Hippocampal formation (tissue), 2 donors: ENCODE measurements at places on chromosomes 6 and 20.

DNA sequence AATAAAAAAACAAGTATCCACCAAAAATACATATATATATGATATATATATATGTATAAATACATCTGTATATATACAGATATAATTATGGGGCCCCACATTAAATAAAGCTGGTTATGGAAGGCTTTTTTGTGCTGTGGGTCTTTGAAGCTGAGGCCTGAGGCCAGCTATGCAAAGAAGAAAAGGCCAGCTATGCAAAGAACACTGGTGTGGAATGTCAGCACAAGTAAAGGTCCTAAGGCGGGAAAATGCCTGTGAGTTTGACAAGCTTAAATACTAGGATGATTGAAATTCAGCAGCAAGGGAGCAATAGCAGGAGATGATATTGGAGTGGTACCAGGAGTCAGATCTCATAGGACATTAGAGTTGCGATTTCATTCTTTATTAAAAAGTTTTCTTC, 25.2 kb downstream of the ADGRF1 start:
- no peak for DNase-seq

- no peak for DNase-seq
Observed at GRCh38 chr6:168737014-168737413, 296.0 kb downstream of the SMOC2 start.

DNA sequence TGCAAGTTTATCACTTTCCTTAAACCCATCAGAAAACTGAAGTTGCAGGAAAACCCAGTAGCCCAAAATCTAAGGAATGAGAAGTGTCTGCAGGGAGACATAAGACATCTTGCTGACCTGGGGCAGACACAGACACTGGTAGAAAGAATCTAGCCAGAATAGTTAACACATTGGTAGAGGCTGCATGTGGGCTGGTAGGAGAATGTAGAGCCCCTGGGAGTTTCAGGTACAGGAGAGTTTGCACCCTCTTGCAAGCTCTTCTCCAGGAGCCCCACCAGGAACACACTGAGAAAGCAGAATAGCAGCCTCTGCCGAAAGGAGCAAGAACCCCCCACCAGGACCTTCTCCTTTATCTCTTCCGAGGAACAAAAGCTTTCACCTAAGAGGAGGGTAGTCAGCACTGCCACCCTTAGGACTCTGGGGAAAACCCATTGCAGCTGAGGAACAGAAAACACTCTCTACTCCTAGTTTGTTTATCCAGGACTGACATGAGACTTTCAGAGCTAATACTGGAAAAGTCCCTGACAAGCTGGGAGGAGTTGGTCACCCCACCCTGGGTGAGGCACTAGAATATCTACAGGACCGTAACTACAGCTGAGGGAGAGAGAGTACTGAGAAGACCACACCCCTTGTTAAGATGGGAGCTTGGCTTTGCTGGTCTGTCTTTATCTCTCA, 10.5 kb upstream of the OGFRL1 start:
- DNase-seq = no peak

DNA sequence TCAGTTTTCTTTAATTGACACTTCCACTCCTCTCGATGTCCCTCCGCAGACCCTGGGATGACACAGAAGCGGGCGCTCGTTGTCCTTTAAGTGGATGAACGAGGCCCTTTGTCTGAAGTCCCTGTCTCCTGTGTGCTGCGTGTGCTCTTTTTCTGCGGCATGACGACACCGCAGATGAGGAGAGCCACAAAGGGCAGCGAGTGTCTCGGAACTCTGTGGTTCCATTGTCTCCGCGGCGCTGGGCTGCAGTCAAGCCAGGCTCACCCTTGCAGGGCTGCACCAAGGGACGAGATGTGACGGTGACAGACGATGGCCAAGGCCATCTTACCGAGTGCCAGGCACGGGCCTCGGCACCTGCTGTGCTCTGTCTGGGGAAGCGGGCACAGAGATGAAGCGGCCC, 10.6 kb downstream of the PRR18 start:
- DNase-seq = peak; percentile 89

GRCh38 chr6:24296944-24297343, 60.9 kb downstream of the DCDC2 start:
- no peak for DNase-seq

DNA sequence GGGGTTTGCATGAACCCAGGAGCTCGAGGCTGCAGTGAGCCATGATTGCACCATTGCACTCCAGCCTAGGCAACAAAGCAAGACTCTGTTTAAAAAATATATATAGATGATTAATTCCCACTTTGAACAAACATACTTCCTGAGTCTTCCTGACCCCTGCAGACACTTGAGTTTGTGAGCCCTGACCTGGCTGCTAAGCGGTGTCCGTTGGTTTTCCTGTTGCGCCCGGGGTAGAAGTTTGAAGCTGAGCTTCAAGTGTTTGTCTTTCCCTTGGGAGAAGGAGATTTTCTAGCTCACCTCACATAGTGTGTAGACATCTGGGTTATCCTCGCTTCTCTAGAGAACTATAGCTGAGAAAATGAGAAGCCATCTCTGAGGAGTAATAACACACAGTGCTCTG, 11.7 kb upstream of the BCAS1 start:
- DNase-seq = no peak

- no peak for DNase-seq
Observed at GRCh38 chr6:25410102-25410501, 130.9 kb downstream of the CARMIL1 start.

- no peak for DNase-seq
Observed at GRCh38 chr20:44527716-44528199, 5.9 kb upstream of the SERINC3 start.
